NCI-H1417 (cell line): ENCODE measurements at places on chromosomes 16 and 17.

- DNase-seq = peak; percentile 48
These were observed 14.0 kb downstream of the NR1D1 start for GRCh38 chr17:40086150-40087044.

DNA sequence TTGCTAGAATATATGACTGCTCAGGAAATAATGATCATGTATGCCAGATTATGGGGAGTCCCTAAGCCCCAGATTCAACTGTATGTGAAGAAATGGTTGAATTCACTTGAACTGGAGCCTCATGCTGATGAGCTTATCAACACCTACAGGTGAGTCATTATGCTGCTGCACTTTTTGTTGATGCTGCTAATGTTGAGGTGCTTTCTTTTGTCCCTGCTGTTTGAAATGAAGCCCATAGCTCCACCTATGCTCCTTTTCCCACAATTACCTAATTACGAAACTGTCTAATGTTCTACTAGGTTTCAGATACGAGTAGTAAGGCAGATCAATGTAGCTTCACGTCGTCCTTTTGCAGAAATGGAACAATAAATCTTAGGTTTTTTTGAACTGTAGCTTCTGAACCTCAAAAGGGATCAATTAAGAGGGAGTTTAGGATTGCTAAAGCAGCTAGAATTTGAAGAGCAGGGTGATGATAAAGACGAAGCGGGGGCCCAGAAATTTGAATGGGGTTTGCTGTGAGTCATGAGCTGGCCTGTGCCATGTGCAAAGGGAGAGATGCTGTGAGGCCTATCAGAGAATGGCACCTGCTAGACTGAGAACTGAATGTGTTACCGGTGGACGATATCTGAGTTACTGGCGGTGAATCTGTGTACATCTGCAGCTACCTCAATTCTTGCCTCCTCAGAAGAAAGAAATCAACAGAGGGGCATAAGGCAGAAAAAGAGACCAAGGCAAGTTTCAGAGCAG lies 6.1 kb upstream of the UQCRC2 start:
- DNase-seq = no peak

- DNase-seq = no peak
These were observed 8.4 kb downstream of the DBNDD1 start for GRCh38 chr16:90010676-90011507.

DNA sequence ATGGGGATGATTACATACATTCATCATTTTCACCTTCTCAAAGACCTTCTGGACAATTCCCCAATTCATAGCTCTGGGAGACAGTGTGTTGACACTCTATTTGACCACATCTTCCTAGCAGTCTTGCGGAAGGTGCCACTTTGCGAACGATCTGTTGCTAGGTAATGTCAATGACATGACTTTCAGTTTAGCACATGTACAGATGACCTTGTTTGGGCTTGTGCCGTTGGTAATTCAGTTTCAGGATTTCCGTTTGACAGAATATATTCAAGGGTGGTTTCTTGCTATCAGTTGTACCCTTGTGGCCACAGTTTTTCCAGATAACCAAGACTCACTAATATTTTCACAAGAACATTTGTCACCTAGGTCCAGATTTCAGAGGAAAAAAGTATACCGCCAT lies 478.2 kb downstream of the WWOX start:
- DNase-seq = no peak

DNA sequence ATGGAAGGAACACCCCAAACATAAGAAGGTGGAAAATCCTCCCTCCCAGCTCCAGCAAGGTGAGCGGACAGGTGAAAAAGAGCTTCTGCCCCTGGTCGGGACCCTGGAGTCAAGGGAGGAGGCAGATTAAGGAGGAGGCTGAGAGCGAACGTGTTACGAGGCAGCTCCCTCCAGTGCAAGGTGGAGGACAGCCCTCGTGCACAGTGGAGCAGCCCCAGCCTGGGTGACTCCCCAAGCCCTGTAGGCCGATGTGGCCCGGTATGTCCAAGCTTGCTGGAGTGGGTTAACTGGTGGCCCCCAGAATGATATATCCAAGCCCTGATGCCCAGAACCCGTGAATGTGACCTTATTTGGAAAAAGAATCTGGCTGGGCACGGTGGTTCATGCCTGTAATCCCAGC lies 15.5 kb upstream of the CRISPLD2 start:
- DNase-seq = no peak

DNA sequence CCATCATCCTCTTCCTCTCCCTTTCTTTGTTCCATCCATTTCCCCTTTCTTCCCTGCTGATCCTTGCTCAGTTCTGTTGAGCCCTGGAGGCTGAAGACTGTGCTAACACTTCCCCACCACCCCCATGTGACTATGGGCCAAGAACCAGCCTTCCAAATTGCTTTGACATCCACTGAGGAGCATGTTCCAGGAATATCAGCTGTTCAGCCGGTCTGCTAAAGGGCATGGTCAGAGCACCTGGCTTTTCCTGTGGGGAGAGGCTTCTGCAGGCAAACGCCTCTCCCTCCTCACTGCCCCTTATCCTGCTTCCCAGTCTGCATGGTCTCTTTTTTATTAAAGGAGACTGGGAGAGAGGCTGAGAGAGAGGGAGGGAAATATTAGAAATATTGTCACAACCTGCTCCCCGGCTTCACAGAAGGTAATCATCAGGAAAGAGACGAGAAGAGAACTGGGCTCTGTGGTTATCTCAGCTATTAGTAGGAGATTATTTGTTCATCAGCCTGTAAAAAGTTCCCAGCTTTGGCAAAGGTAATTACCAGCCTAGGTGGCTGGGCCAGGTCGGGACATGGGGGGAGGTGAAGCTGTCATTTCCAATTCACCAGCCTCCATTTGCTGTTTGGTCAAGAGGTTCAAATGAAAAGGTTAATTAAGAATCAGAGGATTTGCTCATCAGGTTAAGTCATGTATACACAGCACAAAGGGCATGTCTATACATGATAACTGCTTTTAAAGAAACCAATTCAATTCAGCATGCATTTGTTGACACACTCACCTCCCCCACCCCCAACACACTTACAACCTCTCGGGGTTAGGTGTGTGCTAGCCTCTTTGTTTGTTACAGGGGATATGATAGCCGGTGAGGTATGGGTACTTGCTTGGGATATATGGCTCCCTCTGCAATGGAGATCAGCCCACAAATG lies 83.7 kb upstream of the CRHR1 start:
- peak; percentile 87 for DNase-seq

GRCh38 chr16:83348991-83349390 lies 458.8 kb upstream of the HSBP1 start:
- no peak for DNase-seq

- no peak for DNase-seq
These were observed 4.8 kb upstream of the MAPT start for GRCh38 chr17:45889579-45889978.

GRCh38 chr16:87842209-87842869 lies 27.0 kb downstream of the SLC7A5 start:
- DNase-seq = no peak

GRCh38 chr17:48779421-48779820 lies 37.6 kb downstream of the TTLL6 start:
- no peak for DNase-seq

DNA sequence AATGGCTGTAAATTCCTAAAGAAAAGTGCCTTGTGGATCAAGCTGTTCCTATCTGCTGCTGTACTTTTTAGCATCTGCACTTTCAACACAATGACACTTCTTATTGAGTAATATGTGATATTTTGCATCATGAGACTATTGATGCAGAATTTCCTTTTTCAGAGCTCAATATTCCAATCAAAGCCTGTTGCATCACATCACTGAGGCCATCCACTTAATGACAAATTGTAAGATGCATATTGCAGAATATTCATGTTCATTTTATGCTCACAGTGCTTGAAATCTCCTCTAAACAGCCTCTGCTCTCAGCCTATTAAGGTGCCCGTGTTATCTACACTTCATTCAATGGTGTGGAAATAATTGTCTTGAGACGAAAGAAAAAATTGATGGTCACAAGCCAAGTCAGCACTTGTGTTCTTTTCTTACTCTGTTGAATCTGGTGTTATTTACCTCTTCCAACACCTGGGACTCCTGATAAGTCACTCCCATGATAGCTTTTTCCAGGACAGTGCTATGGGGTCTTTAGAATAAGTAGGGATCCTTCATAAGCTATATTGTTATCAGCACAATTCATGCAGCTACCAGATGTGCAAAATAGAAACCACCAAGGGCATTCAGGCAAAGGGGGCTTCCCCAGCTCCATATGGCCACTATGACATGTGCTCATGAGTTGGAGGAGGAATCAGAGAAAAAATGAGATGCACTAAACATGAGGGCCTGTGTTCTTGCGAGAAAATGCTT lies 9.3 kb upstream of the SKAP1 start:
- DNase-seq = no peak

DNA sequence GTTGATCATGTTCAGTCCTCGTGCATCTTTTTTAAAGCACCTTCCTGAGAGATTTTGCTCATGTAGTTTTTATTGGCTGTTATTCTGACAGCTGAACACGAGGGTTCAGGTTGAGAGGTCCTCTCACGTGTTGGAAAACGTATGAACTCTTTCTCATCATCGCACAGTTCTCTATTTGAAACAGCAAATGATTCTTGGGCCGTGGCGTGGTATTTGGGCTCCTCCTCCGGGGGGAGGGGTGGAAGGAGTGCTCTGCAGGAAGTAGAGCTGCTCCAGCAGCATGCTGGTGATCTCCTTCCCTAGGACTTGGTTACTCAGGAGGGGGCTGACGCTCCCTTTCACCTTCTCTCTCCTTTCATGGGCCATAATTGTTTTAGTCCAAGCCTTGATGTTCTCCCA lies 70.4 kb downstream of the KSR1 start:
- peak; percentile 7 for DNase-seq

DNA sequence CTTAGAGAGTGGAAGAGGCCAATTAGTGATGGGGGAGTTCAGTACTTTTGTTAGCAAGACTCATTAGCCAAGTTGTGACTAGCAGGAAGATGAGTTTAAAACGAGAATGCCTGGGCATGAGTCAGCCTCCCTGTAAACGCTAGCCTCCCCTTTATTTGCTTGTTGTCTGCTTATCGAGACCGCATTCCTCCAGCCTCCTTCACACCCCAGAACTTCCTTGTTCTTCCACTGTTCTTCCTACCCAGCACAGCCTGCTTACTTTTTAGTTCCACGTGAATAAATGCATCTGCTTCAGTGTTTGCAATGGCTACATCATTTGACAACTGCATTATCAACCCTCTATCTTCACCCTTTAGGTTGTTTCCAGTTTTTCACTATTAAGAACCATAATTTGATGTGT lies 20.2 kb upstream of the OR3A1 start:
- no peak for DNase-seq

- no peak for DNase-seq
These were observed 58.8 kb downstream of the SF3B3 start for GRCh38 chr16:70582280-70582978.
